NCI-H1417 treated with DMSO at 0.1 percent for 48 hours (cell line): ENCODE measurements at places on chromosomes 2 and 18.

GRCh38 chr18:10261344-10262276 is 192.8 kb upstream of the APCDD1 start:
- no peak for DNase-seq

DNA sequence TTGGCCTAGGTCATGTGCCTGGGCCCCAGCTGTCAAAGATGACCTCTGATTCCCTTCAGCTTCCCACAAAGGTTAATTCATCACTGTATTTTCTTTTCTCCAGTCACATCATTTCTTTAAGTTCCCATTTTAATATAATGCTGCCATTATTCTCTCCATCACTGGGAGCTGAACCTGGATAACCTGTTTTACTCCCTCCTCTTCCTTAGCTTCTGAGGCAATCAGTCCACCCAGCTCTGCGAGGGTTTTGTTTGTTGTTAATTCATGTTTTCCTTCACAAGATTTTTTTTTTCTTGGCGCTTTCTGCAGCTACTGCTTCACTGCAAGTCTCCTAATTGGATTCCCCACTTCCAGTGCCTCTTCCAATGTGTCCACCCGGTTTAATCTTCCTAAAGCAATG is 5.1 kb upstream of the EML4 start:
- no peak for DNase-seq

- no peak for DNase-seq
Measured at GRCh38 chr18:78773303-78773755, 206.3 kb upstream of the SALL3 start.

DNA sequence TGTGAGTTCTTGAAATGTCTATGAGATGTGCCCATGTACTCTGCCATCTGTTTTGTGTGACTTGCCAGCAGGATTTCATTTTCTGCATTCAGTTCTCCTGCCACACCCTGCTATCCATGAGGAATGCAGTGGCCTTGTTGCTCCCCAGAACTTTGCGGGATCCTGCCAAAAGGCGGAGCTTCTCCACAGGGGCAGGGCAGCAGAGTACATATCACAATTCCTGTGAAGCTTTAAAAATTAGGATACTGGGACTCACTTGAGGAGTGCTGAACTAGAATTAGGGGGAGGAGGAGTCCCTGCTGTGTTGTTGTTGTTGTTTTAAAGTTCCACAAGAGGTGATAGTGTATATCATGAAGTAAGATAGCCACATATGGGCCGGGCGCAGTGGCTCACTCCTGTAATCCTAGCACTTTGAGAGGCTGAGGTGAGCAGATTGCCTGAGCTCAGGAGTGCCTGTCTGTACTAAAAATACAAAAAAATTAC is 76.4 kb downstream of the TANC1 start:
- no peak for DNase-seq

- no peak for DNase-seq
Measured at GRCh38 chr2:224059178-224059577, 20.1 kb upstream of the SERPINE2 start.

- DNase-seq, result no peak
Measured at GRCh38 chr2:237557633-237558015, 8.8 kb upstream of the PRLH start.

DNA sequence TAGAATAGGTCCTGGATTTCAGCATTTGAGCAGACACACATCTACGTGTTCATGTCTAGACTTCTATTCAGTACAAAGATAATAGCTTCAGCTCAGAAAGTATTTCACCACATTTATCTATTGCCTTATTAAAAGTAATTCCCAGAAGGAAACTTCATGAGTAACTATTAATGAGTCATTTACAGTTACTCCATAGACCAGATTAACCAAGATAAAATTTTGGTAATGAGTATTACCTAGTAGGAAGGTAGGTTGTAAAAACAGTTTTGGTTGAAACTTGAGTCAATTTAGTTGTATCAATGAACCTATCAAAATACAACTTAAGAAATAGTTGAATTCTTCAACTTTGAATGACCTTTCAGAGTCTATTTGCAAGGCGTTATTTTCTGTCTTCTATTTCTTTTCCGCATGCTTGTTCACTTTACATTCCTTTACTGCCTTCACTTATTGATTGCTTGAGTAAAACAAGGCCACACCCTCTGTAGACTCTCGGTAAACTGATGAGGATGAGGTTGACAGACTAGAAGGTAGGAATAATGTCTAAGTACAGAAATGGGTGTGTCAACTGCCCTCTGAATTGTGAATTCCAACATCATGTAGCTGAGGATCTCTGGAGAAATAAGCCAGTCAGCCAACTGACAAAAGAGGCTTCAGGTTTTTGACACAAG is 1165.6 kb upstream of the ZEB2 start:
- no peak for DNase-seq

DNA sequence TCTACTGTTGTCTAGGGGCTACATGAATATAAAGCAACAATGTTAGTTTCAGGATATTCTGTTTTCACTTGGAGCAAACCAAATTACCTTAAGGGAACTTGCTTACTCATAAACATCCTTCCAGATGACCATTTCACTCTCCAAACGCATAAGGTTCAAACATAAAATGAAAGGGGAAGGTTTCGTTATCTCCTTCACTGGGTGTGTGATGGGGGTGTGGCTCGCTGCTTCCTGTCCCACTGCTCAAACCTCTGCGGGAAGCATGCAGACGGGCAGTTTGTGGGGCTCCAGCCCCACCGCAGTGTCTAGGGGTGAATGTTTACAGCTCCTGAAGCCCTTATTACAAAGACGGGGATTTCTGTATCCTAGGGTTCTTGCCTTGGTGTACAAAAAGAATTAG is 1310.9 kb upstream of the TMEFF2 start:
- no peak for DNase-seq

GRCh38 chr2:192030289-192030688 is 164.4 kb downstream of the TMEFF2 start:
- DNase-seq, result no peak
